Coronary artery (tissue), 2 donors: ENCODE measurements at places on chromosomes 3 and 15.

DNA sequence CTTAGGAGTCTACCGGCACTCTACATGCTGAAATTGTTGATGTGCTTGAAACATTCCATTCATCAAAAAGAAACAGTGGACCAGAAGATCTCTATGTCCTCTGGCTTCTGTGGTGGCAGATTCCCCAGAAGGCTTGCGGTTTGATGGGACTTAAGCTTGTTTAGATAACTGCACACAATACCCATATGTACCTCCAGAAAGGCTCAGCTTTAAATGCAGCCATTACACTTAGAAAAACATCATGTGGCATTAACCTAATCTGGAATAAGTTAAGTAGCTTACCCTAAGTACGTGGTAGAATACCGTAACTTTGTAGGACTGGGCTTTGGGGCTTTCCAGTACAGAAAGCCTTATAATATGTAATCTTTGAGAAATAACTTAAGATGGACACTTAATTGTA is 187.3 kb downstream of the RBMS3 start:
- DNase-seq: no peak

GRCh38 chr3:27141668-27142067 is 227.5 kb downstream of the NEK10 start:
- no peak for DNase-seq

GRCh38 chr15:38631119-38632075 is 66.8 kb upstream of the RASGRP1 start:
- DNase-seq: no peak

GRCh38 chr15:91345736-91346135 is 245.7 kb downstream of the SV2B start:
- no peak for DNase-seq

- DNase-seq: no peak
Observed at GRCh38 chr3:30501526-30501925, 104.9 kb upstream of the TGFBR2 start.

DNA sequence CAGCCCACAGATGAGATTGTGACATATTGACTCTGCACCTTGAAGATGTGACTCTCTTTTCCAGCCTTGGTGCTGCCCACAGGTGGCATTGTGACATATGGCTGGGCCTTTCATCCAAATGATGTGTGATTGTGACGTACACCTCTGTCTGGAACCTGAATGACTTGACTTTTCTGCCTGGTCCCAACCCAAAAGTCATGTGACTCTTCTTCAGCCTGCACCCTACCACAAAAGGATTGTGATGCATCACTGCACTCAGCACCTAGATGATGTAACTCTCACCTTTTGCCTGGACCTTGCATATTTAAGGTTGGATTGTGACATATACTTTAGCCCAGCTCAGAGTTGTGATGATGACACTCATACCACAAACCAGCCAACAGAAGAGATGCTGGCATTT is 204.5 kb downstream of the OCA2 start:
- DNase-seq: no peak

DNA sequence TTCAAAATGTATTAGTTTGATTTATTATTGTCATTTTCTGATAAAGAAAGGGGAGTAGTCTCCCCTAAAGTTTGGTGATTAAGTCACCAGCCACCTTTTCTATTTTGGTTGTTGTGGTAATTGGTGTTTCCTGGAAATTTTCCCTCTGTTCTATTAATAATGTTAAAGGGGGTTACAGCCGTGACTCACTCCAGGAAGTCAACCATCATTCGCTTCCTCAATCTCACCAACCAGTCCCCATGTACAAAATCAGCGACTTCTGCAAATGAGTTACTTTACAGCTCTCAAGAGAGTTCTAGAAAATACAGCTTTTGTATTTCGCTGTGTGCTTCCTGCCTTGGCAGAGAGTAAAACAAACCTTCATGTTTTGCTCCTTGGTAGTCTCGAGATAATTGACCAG is 285.1 kb downstream of the LPP start:
- DNase-seq: no peak

DNA sequence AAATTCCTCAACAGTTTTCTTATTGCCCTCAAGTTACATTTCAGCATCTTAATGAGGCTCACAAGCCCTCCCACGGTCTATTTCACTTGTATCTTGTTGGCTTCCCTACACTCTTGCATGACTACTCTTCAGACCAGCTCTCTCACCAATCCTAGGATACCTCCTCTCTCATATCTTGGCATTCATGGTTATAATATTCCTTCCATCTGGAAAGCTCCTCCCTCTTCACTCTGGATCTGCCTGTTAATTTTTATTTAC is 8.5 kb upstream of the CCDC80 start:
- DNase-seq: no peak

GRCh38 chr3:179853176-179853575 is 183.6 kb downstream of the PEX5L start:
- DNase-seq: no peak

- peak; percentile 77 for DNase-seq
Observed at GRCh38 chr3:12135029-12135657, 23.6 kb downstream of the TIMP4 start.

- no peak for DNase-seq
Observed at GRCh38 chr15:67135494-67135893, 70.1 kb downstream of the SMAD3 start.

- DNase-seq: no peak
Observed at GRCh38 chr3:95200384-95200783, 1137.5 kb downstream of the NSUN3 start.

DNA sequence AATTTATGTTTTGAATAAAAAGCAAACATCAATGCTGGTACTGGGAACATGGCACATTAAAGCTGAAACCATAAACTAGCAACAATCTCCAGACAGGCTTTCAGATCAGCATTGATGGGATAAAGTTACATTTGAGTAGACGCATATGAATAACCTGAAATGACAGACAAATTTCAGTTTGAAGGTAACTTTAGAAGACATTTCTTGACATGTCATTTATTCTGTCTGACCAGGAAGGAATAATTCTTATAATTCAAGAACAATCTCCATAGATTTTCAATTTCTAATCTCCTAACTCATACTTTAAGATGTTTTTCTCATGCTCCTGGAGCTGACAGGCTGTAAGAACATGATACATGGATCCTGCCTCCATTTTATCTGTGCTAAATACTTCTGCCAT is 69.8 kb downstream of the PLCH1 start:
- DNase-seq: no peak

GRCh38 chr3:123449102-123449996 is 459 bp upstream of the ADCY5 start:
- no peak for DNase-seq

GRCh38 chr3:28399206-28399605 is 50.6 kb upstream of the AZI2 start:
- DNase-seq: no peak

- no peak for DNase-seq
Observed at GRCh38 chr3:150344079-150344759, 63.9 kb upstream of the TSC22D2 start.

DNA sequence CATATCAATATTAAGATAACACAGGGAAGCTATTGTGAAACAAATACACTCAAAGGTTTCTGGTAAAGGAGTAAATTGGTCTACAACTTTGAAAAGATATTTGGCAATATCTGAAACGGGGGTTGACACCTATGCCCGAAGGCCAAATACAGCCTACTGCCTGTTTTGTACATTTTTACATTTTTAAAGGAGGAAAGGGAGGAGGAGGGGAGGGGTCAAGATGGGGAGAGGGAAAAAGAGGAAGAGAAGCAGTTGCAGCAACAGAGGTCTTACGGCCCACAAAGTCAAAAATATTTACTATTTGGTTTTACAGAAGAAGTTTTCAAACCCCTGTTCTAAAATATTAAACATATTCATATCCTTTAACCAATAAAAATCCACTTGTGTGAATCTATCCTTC is 94.2 kb downstream of the FMN1 start:
- DNase-seq: no peak

DNA sequence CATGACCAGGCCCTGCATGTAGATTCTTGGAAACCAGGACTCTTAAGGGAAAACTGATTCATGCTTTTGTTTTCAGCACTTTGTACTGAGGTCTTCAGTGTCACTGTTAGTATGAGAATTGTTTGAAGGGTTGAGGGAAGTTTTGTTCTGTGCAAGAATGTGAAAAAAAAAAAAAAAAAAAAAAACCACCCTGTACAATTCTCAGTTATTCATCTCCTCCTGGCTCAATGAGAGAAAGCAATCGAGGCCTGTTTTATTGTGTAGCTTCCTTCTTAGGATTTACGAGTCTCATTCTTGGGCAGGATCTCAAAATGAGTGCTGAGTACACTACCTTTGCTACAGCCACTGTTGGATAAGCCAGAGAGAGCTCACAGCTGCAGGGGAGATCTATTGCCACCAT is 469.5 kb downstream of the CNTN4 start:
- no peak for DNase-seq

DNA sequence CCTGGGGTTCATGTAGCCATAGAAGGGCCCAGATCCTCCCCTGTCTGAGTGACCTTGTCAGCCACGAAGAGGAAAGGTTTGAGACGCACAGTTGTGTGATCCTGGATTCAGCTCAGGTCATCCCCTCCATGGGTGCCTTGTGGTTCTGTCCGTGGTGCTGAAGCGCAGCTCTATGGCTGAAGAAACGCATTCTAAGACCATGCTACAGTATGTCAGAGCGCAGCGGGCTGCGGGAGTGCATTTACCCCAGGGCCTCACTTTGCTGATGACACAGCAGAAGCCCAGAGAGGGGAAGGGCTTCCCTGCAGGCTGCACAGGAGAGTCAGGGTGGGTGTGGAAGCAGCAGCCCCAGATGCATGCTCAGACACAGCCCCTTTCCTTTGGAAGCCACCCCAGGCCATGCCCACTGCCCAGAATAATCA is 68.8 kb upstream of the IQSEC1 start:
- DNase-seq: peak; percentile 56

GRCh38 chr3:48662753-48663488 is at the start of gene CELSR3:
Gene CELSR3, minus strand, starts transcription at chr3:48662886. Its CDS starts 252 bp downstream, at chr3:48662634.
- DNase-seq: peak; percentile 85

- no peak for DNase-seq
Observed at GRCh38 chr15:36079021-36079420, 500.4 kb upstream of the CDIN1 start.

DNA sequence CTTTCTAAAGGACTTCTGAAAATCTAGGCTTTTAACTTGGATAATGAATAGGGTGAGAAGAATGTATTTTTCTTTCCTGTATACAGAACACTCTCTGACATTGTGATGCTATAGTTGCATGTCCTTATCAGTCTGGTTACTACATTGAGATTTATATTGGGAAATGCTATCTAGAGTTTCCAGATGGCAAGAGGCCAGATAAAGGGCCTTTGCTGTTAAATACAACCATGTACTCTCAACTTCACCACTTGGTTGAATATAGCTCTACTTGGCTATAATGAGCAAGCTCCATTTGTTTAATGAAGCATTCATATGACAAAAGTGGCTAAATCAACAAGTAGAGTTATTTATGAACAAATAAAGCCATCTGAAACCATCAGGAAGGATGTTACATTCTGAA is 91.0 kb downstream of the IGSF11 start:
- DNase-seq: no peak

GRCh38 chr3:132783152-132783551 is 60.9 kb upstream of the NPHP3 start:
- no peak for DNase-seq

GRCh38 chr3:69774029-69774428 is 34.8 kb downstream of the MITF start:
- no peak for DNase-seq

DNA sequence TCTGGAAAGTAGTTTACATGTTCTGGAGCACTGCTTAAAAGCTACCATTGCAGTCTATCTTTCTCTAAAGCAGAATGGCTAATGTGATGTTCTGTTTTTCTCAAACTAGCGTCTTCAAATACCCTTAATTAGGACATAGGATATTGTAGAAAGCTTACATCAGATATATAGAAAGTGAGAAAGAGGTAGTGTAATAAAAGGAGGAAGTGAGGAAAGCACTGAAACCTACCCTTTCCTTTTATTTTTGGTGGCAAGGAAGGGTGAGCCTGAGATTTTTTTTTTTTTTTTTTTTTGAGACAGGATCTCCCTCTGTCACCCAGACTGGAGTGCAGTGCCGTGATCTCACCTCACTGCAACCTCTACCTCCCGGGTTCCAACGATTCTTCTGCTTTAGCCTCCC is 9.4 kb downstream of the SENP2 start:
- DNase-seq: no peak

DNA sequence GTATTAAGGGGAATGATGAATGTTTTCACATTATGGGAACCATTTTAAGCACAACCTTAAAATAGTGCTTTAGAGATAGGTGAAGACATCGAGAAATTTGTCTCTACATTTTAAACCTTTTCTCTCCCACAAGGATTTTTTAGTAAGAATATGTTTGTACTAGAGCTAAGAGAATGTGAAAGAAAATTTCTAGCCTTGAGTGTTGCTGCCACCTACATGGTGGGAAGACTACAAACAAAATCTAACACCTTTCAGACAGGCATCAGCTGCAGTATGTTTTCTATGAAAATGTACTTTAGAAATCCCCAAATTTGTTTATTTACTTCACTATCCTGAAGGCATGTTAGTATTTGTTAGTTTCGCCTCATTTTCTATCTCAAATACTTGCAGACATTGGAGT is 247.4 kb downstream of the WDR72 start:
- no peak for DNase-seq

DNA sequence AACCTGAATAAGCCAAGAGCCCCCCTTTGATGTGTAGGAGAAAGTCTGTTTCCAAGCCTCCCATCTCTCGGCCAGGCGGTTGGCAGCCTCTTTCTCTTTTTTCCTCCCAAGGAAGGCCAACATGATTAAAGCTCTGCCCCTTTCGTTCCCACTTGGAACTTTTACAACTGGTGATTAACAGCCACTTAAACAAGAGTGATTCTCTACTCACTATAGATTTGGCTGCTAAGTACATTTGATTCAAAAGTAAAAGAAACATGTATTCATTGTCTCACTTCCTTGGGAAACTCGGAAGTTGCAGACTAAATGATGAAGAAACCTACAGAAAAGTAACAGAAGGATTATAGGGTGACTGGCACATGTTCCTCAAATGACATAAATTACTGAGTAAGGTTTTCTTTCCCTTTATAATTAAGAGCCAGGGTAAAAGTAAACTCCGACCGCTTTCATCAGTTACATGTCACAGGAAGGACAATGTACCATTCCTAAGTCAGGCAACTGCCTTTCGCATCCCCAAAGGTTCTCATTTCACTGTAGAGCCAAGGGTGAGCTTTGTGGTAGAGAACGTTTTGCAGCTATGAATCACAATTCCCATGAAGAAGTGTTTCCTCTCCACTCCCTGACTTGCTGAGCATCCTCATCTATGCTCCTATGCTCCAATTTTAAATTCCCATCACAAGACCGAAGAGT is 72.7 kb downstream of the MB21D2 start:
- DNase-seq: no peak
